ENCODE measurements at places on chromosomes 3 and 15. TPM values are rescaled to one million over a fixed set of nuclear protein-coding genes. Genes with fewer than 3 reads are reported as not detected.
A peak's percentile ranks its signal among the peaks of the same experiment; 100 is the strongest.

GRCh38 chr3:45787551-45787950 is 8.8 kb downstream of the SLC6A20 start:
- peaks cover 13% of the 10 kb centered on the region for H3K4me1 ChIP-seq
- no peak overlapping the region for H3K27ac ChIP-seq
- H3K27me3 ChIP-seq = no peaks in the 10 kb centered on the region
- DNase-seq = no peak
- H3K36me3 ChIP-seq = no peaks in the 10 kb centered on the region

- DNase-seq = no peak
- no peak overlapping the region for H3K27ac ChIP-seq
- H3K27me3 ChIP-seq = no peaks in the 10 kb centered on the region
- no peaks in the 10 kb centered on the region for H3K36me3 ChIP-seq
- H3K4me3 ChIP-seq = no peak overlapping the region
- H3K4me1 ChIP-seq = no peaks in the 10 kb centered on the region
These were observed 96.9 kb upstream of the RPL32 start for GRCh38 chr3:12938258-12938711.

- H3K27ac ChIP-seq = peak overlapping the region; percentile 71
- H3K4me3 ChIP-seq = peak overlapping the region; percentile 88
- no peak for DNase-seq
- peaks cover 23% of the 10 kb centered on the region for H3K4me1 ChIP-seq
- no peaks in the 10 kb centered on the region for H3K27me3 ChIP-seq
These were observed 500 bp downstream of the PARP6 start for GRCh38 chr15:72271895-72272212.

GRCh38 chr15:99954361-99955180 is 221.3 kb upstream of the LYSMD4 start:
- H3K36me3 ChIP-seq = no peaks in the 10 kb centered on the region
- H3K4me3 ChIP-seq = no peak overlapping the region
- no peak overlapping the region for H3K27ac ChIP-seq
- no peaks in the 10 kb centered on the region for H3K27me3 ChIP-seq

- no peak overlapping the region for H3K27ac ChIP-seq
- H3K36me3 ChIP-seq = no peaks in the 10 kb centered on the region
- H3K27me3 ChIP-seq = peaks cover 3% of the 10 kb centered on the region
- H3K4me3 ChIP-seq = no peak overlapping the region
- H3K4me1 ChIP-seq = no peaks in the 10 kb centered on the region
- no peak for DNase-seq
These were observed 23.0 kb upstream of the RETNLB start for GRCh38 chr3:108780235-108780634.

DNA sequence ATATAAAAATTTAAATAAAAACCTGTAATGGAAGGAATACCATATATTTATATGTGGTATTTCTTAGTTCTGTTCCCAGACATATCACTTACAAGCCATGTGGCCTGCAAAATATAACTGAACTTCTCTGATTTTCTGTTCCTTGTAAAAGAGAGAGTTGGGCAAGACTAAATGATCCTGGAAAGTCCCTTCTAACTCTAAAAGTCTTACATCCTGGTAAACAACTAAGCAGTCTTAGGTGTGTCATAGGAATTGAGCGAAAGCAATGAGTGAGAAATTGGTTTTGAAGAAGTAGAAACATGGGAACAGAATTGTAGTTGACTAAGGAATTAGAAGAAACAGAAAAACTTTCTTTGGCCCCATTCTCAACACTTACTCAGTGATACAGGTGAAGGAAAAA is 25.3 kb upstream of the IL20RB start:
- H3K4me3 ChIP-seq = no peak overlapping the region
- H3K27me3 ChIP-seq = no peaks in the 10 kb centered on the region
- peak overlapping the region; percentile 75 for H3K27ac ChIP-seq
- peak; percentile 15 for DNase-seq

CILP gene
- 0.36 TPM for total RNA-seq

Measured in B cell (primary cell).